Activated CD4-positive, CD25-positive, alpha-beta regulatory T cell treated with anti-CD3 and anti-CD28 coated beads, Interleukin-2, amount 50 U/mL, for 24 hours (primary cell): ENCODE measurements at places on chromosomes 5 and 9.

DNA sequence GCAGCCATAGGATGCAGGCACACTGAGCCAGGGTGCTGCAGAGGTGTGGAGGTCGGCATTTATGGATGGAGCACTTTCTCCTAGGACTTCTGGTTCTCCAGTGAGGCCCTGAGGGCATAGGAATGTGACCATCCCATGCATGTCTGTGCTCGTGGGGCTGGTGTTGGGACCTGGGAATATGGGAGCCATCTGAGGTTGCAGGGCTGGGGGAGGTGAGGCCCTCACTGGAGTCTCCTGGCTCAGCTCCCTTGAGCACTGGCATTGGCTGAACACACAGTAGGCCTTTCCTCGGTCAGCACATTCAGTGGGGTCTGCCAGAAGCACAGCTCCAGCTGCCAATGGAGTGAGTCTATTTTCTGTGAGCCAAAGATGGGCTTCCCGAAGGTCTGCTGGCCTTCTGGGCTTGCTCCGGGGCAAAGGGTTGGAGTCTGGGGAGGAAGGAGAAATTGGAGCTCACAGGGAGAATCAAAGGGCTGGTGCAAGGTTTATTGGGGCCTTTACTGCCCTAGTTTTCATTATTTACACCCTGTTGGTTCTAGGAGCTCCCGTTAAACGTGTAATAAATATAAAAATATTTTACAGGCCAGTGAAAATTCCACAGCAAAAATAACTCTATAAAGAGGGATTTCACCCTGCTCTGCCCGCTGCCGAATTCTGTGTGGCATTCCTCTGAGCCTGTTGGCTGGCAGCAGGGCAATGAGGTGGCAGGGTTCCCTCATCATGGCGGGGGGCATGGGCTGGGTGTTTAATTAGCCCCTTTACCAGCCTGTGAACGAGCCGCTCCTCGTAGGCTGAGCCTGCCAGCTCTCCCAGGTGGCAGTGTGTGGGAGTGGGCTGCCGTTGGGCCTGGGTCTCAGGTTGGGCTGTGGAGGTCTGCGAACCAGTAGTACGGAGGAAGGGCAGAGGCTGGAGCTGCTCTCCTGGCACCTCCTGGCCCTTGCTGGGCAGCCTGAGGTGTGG lies 31.6 kb upstream of the PITX1 start:
- ATAC-seq, result no peak

GRCh38 chr9:3528451-3528850 lies 2.6 kb upstream of the RFX3 start:
- peak; percentile 49 for ATAC-seq

- no peak for ATAC-seq
Observed at GRCh38 chr5:5069851-5070250, 70.3 kb upstream of the ADAMTS16 start.

- ATAC-seq, result no peak
Observed at GRCh38 chr9:131485728-131486422, 16.8 kb upstream of the POMT1 start.

DNA sequence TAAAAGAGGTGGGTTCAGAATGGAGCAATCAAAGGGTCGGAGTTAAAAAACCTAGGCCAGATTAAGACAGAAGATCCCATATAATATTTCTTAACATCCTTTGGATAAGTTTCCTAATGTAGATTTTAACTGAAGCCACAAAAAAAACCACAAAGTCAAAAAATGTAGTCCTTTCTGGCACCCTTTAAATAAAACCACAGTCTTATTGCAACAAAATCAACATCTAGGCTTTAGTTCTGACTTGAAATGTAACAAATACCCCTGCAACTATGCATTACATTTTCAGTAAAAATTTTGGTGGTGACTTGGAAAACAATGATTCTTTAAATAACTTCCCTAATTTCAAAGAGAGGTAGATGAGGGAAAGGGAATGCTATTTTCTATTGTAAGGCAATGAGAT lies 109.2 kb downstream of the PSAT1 start:
- no peak for ATAC-seq

- no peak for ATAC-seq
Observed at GRCh38 chr5:110045158-110045557, 355.4 kb downstream of the MAN2A1 start.

DNA sequence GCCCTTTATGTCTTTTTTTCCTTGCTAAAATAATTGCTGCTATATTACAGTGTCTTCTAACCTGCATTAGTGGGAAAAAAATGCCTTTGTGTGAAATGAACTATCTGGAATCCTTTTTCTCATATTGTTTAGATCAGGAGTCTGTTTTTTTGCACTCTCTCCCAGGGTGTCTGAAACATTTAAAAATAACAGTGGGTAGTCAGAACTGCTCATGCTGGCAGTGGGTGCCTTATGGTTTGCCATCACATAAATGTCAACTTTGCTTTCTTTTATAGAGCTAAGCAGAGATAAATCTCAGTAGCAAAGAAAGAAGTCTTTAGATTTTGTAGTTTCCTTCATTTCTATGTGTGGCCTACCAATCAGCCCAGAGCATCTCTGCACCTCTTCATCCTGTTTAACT lies 347.8 kb upstream of the RGMB start:
- no peak for ATAC-seq
